ENCODE measurements at places on chromosomes 16 and 17. TPM values are rescaled to one million over a fixed set of nuclear protein-coding genes. Genes with fewer than 3 reads are reported as not detected.
A peak's percentile ranks its signal among the peaks of the same experiment; 100 is the strongest.

- no peak overlapping the region for H3K4me3 ChIP-seq
- peak overlapping the region; percentile 3 for H3K27ac ChIP-seq
- no peaks in the 10 kb centered on the region for H3K36me3 ChIP-seq
- H3K4me1 ChIP-seq, result no peaks in the 10 kb centered on the region
- peak; percentile 84 for DNase-seq
Measured at GRCh38 chr17:50027881-50028735, 27.8 kb upstream of the ITGA3 start.

The GJC1 gene
- total RNA-seq, result 23.8 TPM

DNA sequence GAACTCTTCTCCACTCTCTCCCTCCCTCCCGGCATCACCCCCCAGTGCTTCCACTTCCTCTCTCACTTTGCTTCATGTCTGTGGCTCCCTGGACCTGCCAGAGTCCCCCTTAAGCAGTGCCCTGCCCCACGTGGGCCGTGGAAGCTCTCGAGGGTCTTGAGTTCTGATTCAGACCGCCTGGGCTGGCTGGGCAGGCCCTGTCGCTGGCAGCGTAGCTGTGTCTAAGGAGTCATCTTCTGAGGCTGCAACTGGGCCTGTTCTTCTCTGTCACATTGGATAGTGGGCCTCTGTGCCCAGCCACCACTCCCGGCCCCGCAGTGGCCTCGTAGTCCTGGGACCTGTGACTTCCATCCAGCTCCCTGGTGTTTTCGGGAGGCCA, 30.7 kb downstream of the MNT start:
- DNase-seq, result no peak
- no peaks in the 10 kb centered on the region for H3K36me3 ChIP-seq
- no peaks in the 10 kb centered on the region for H3K27me3 ChIP-seq
- no peak overlapping the region for H3K4me3 ChIP-seq

The GAS2L2 gene
- total RNA-seq, result not detected

- H3K36me3 ChIP-seq, result no peaks in the 10 kb centered on the region
- H3K4me3 ChIP-seq, result no peak overlapping the region
- H3K27ac ChIP-seq, result no peak overlapping the region
- DNase-seq, result no peak
- no peaks in the 10 kb centered on the region for H3K27me3 ChIP-seq
Measured at GRCh38 chr16:88914750-88915368, 48.4 kb upstream of the PABPN1L start.

DNA sequence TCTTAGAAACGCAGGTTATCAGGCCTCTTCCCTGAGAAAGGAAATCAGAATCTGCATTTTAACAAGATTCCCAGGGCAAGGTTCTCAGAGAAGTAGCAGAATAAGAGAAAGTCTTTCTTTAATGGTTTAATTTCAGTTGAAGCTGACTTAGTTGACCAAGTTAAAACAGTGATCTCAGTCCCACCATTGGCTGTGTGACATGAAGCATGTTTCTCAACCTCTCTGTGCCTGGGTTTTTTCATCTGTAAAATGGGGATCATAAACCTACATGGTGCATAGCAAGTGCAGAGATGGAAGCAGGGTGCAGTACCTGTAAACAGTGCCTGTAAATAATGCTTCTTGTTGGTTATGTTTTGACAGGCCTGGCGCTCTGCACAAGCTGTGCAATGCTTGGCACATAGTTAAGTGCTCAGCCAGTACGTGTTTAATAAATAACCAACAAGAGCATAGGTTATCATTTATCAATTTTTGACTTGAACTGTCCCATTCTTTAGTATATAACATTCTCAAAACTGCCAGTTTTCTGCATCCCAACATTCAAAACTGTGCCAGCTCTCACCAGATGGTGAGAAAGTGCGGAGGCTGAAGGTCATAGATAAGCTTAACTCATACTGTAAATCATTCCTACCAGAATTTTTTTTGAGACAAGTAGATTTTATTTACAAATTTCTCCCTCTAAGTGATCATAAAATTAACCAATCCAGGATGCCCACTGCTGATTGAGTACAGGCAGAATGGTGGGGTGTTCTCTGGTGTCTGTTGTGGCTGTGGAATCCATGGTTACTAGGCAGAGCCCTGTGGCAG, 6.9 kb downstream of the C17orf67 start:
- no peak for DNase-seq
- no peaks in the 10 kb centered on the region for H3K4me1 ChIP-seq

The DRC3 gene
- 2.0 TPM for total RNA-seq

The WNT9B gene
- 0.57 TPM for total RNA-seq

GRCh38 chr17:76735586-76736348, 1.4 kb downstream of the SRSF2 start:
- no peak for DNase-seq
- H3K27me3 ChIP-seq, result no peaks in the 10 kb centered on the region
- H3K4me1 ChIP-seq, result no peaks in the 10 kb centered on the region
- peaks cover 4% of the 10 kb centered on the region for H3K36me3 ChIP-seq
- no peak overlapping the region for H3K27ac ChIP-seq

- H3K27ac ChIP-seq, result no peak overlapping the region
- H3K27me3 ChIP-seq, result no peaks in the 10 kb centered on the region
- no peaks in the 10 kb centered on the region for H3K36me3 ChIP-seq
- no peak overlapping the region for H3K4me3 ChIP-seq
- H3K4me1 ChIP-seq, result no peaks in the 10 kb centered on the region
- no peak for DNase-seq
Measured at GRCh38 chr16:57683636-57684545, 10.7 kb upstream of the DRC7 start.

- no peaks in the 10 kb centered on the region for H3K27me3 ChIP-seq
- H3K4me3 ChIP-seq, result no peak overlapping the region
- no peaks in the 10 kb centered on the region for H3K4me1 ChIP-seq
- H3K36me3 ChIP-seq, result no peaks in the 10 kb centered on the region
- DNase-seq, result no peak
- H3K27ac ChIP-seq, result no peak overlapping the region
Measured at GRCh38 chr16:89404561-89404960, 85.8 kb downstream of the ANKRD11 start.

The ZFHX3 gene
- total RNA-seq, result 96.9 TPM

The RBFOX1 gene
- total RNA-seq, result not detected

- no peak overlapping the region for H3K4me3 ChIP-seq
- no peak overlapping the region for H3K27ac ChIP-seq
- H3K36me3 ChIP-seq, result no peaks in the 10 kb centered on the region
- no peaks in the 10 kb centered on the region for H3K27me3 ChIP-seq
- DNase-seq, result no peak
Measured at GRCh38 chr16:78763821-78764440, 664.5 kb downstream of the WWOX start.

The SEZ6 gene
- not detected for total RNA-seq

The PYY gene
- not detected for total RNA-seq

The OR4D1 gene
- total RNA-seq, result not detected

GRCh38 chr16:53159781-53160436, 105.1 kb downstream of the CHD9 start:
- H3K4me3 ChIP-seq, result no peak overlapping the region
- H3K27ac ChIP-seq, result no peak overlapping the region
- no peaks in the 10 kb centered on the region for H3K27me3 ChIP-seq
- peaks cover 2% of the 10 kb centered on the region for H3K36me3 ChIP-seq

- peaks cover 24% of the 10 kb centered on the region for H3K36me3 ChIP-seq
- H3K27ac ChIP-seq, result no peak overlapping the region
- H3K4me3 ChIP-seq, result no peak overlapping the region
- H3K27me3 ChIP-seq, result no peaks in the 10 kb centered on the region
- no peak for DNase-seq
Measured at GRCh38 chr16:70158261-70158939, 15.2 kb upstream of the CLEC18C start.

GRCh38 chr16:25952983-25953382, 261.2 kb downstream of the HS3ST4 start:
- H3K4me3 ChIP-seq, result no peak overlapping the region
- H3K27ac ChIP-seq, result no peak overlapping the region
- no peaks in the 10 kb centered on the region for H3K27me3 ChIP-seq

GRCh38 chr16:9199311-9199710, 107.9 kb downstream of the HAPSTR1 start:
- no peaks in the 10 kb centered on the region for H3K36me3 ChIP-seq
- H3K4me3 ChIP-seq, result no peak overlapping the region
- no peaks in the 10 kb centered on the region for H3K4me1 ChIP-seq
- no peak for DNase-seq
- H3K27ac ChIP-seq, result no peak overlapping the region
- no peaks in the 10 kb centered on the region for H3K27me3 ChIP-seq

The TMC7 gene
- total RNA-seq, result 1.4 TPM

DNA sequence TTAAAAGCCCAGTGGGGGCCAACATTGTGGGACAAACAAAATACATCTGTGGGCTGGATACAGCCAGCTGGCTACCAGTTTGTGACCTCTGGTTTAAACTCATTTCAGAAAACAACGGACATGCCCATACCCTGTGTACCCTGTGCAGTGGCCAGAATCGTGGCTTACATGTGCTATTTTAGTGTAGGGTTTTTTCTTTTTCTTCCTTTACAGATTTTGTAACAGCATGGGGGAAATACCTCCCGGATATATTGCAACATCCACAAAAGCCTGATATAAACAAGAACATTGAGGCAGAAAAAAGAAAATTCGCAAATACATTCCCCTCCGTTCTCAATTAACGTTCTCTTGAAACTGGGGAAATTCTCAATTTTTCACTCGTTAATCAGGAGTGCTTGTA, 7.3 kb downstream of the HS3ST4 start:
- H3K27me3 ChIP-seq, result no peaks in the 10 kb centered on the region
- no peak for DNase-seq
- H3K27ac ChIP-seq, result no peak overlapping the region
- no peaks in the 10 kb centered on the region for H3K4me1 ChIP-seq
- H3K36me3 ChIP-seq, result no peaks in the 10 kb centered on the region
- H3K4me3 ChIP-seq, result no peak overlapping the region

- H3K36me3 ChIP-seq, result no peaks in the 10 kb centered on the region
- no peak overlapping the region for H3K4me3 ChIP-seq
- H3K27me3 ChIP-seq, result no peaks in the 10 kb centered on the region
- no peak overlapping the region for H3K27ac ChIP-seq
Measured at GRCh38 chr16:84952335-84953189, 58.8 kb downstream of the ZDHHC7 start.

The MYL4 gene
- total RNA-seq, result not detected

The KAT7 gene
- total RNA-seq, result 60.8 TPM

DNA sequence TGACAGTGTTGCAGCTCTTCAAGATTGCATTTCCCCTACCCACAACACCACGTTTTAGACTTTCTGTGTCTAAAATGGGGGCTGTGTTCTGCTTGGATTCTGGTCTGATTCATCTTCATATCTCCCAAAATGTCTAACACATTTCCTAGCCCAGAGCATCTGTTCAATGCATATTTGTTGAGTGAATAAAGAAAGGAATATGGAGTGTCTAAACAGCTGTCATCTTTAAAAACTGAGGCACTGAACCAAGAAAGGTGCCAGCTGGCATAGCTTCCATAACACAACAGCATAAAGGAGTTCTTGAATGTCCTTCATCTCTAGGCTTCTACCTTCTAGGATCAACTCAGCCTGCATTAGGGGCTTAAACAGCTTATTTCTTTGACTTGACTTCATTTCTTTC, 67.4 kb downstream of the CDH11 start:
- H3K4me1 ChIP-seq, result no peaks in the 10 kb centered on the region
- no peaks in the 10 kb centered on the region for H3K27me3 ChIP-seq
- no peak overlapping the region for H3K4me3 ChIP-seq
- peaks cover 11% of the 10 kb centered on the region for H3K36me3 ChIP-seq
- H3K27ac ChIP-seq, result no peak overlapping the region
- no peak for DNase-seq

GRCh38 chr17:64123114-64123513, 6.8 kb downstream of the ERN1 start:
- no peak overlapping the region for H3K27ac ChIP-seq
- DNase-seq, result no peak
- H3K4me1 ChIP-seq, result no peaks in the 10 kb centered on the region
- H3K36me3 ChIP-seq, result no peaks in the 10 kb centered on the region
- no peak overlapping the region for H3K4me3 ChIP-seq
- no peaks in the 10 kb centered on the region for H3K27me3 ChIP-seq

- no peak for DNase-seq
- H3K27ac ChIP-seq, result no peak overlapping the region
- no peaks in the 10 kb centered on the region for H3K4me1 ChIP-seq
- no peaks in the 10 kb centered on the region for H3K36me3 ChIP-seq
- no peak overlapping the region for H3K4me3 ChIP-seq
Measured at GRCh38 chr17:42146911-42147607, 7.7 kb downstream of the RAB5C start.

GRCh38 chr17:29549177-29549923, 17.5 kb downstream of the ABHD15 start:
- H3K4me1 ChIP-seq, result no peaks in the 10 kb centered on the region
- H3K27me3 ChIP-seq, result no peaks in the 10 kb centered on the region
- no peak for DNase-seq
- H3K4me3 ChIP-seq, result no peak overlapping the region
- H3K36me3 ChIP-seq, result no peaks in the 10 kb centered on the region
- H3K27ac ChIP-seq, result no peak overlapping the region

DNA sequence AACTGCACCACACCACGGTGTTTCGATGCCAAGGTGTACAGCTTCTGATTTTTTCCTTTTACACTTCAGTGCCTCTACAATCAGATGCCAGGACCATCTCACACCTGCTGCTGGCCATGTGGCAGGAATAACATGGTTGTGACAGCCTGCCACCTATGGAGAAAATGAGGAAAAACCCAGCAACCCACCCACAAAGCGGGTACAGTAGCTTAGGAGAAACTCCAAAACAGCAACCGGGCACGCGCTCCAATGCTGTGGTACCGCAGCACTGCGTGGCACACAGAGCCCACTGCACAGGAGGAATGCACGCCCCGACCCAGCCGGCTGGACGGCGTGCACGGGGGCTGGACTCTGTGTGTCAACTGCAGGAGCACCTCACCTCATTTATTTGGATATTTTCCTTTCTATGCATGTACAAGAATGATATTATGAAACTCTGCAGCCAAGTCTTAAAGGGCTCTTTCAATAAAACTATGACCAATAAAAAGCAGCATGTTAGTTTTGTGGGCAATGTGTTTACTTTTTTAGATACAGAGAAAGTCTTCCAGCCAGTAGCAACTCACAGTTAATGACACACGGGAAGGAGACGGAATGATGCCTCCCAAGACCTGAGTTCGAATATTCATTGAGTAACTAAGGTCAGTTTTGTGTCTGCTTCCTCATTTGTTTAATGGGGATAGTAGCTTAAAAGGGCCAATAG, 45.9 kb downstream of the MAP1LC3B start:
- H3K27ac ChIP-seq, result no peak overlapping the region
- no peak for DNase-seq
- H3K4me1 ChIP-seq, result peaks cover 6% of the 10 kb centered on the region
- no peaks in the 10 kb centered on the region for H3K36me3 ChIP-seq
- H3K27me3 ChIP-seq, result no peaks in the 10 kb centered on the region

The GAN gene
- 11.9 TPM for total RNA-seq

DNA sequence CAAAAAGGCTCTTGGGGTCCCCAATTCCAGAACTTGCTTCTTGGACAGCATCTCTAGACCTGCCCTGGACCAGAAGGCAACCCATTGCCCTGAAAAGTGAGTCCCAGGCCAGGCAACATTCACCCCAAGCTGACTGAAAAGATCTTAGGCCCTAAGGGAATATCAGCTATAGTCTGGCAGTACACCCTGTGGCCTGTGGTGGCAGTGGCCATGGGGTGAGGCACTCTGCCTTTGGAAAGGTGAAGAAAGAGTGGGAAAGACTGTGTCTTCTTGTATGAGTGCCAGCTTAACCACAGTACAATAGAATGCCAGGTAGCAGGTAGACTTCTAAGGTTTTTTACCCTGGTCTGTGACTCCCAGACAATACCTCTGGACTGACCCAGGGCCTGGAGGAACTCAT, 564.5 kb downstream of the CDH8 start:
- H3K27me3 ChIP-seq, result no peaks in the 10 kb centered on the region
- H3K27ac ChIP-seq, result no peak overlapping the region
- H3K36me3 ChIP-seq, result no peaks in the 10 kb centered on the region
- H3K4me3 ChIP-seq, result no peak overlapping the region
- no peaks in the 10 kb centered on the region for H3K4me1 ChIP-seq
- no peak for DNase-seq

All from aorta (tissue), 5 donors.